ENCODE measurements at places on chromosomes 2 and 18. TPM values are rescaled to one million over a fixed set of nuclear protein-coding genes. Genes with fewer than 3 reads are reported as not detected.

DNA sequence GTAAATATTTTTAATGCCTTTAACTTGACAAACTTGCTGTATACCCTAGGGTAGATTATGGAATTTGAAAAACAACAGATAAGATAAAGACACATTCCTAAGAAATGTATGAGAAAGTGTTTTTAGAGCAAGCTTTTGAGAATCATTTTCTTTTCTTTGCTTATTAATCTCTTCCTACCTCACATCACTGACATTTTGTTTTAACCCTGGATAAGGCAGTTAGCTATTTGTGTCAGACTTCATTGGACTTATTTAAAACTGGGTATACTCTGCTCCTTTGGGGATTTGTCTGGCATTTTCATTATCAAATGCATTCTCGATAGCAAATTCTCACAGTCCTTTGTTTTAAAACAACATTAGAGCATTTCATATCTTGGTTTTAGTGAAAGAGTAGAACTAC lies 17.2 kb downstream of the EML4 start:
- H3K4me1 ChIP-seq, result peaks cover 42% of the 10 kb centered on the region
- no peak overlapping the region for H3K27ac ChIP-seq
- H3K36me3 ChIP-seq, result peaks cover 25% of the 10 kb centered on the region
- H3K27me3 ChIP-seq, result no peaks in the 10 kb centered on the region
- DNase-seq, result no peak
- H3K4me3 ChIP-seq, result no peak overlapping the region

DNA sequence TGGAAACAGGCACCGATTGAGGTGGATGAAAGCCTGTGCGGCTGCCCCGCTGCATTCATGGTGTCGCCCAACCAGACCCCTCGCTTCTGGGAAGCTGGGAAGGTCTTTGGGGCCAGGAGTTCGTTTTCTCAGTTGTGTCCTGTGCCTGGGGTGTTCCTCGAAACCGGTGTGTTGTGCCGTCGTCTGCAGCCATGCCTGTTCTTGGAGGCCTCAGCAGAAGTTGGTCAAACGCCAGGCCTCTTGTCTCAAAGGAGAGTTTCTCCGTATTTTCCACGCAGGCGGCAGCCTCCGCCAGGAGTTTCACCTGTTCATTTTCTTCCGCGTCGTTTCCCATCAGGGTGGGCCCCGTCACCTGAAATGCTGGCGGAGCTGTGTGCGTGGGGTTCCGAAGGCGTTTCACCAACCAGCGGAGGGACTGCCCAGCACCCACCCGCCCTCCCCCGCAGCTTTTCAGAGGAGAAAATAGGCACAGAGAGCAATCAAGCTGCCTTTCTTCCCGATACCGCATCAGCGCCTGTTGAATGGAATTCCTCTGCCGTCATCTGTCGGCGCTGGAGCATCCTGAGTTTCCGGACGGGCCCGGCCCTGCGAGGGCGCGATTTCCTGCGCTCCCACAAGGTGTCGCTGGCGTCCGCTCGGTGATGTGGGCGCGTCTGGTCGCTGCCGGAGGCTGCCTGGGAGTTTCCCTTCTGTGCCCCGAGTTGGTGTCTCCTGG lies 17.0 kb upstream of the NFATC1 start:
- H3K4me3 ChIP-seq, result no peak overlapping the region
- peaks cover 7% of the 10 kb centered on the region for H3K4me1 ChIP-seq
- peaks cover 10% of the 10 kb centered on the region for H3K36me3 ChIP-seq

DNA sequence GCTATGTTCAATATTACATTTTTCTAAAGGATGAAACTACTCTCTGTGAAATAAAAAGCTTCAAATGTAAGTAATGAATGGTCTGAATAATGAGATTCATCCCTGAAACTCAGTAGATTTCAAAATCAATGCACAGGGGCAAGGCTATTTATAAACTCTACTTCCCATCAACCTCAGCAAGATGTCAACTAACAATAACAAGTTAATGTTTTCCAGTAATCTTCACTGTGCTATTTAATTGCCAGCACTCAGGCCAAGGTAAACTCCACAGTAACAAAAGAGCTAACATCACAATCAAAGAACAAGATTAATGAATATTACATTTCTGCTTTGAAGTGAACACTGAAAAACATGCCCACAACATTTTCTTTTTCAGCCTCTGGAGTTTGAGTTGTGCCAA lies 144.3 kb upstream of the ZFP36L2 start:
- no peak overlapping the region for H3K27ac ChIP-seq
- DNase-seq, result no peak
- no peaks in the 10 kb centered on the region for H3K27me3 ChIP-seq
- peaks cover 5% of the 10 kb centered on the region for H3K4me1 ChIP-seq
- H3K4me3 ChIP-seq, result no peak overlapping the region
- H3K36me3 ChIP-seq, result peaks cover 6% of the 10 kb centered on the region

The MYO5B gene
- total RNA-seq, result 0.12 TPM

Measured in activated CD4-positive, alpha-beta T cell treated with anti-CD3 and anti-CD28 coated beads, Interleukin-2, amount 10 ng/mL, durations not matched to agents 7 days and 5 days (primary cell).